ENCODE measurements at places on chromosomes 7 and 10.
A peak's percentile ranks its signal among the peaks of the same experiment; 100 is the strongest.

GRCh38 chr7:46705386-46706255, 784.5 kb upstream of the IGFBP3 start:
- no peak for DNase-seq

DNA sequence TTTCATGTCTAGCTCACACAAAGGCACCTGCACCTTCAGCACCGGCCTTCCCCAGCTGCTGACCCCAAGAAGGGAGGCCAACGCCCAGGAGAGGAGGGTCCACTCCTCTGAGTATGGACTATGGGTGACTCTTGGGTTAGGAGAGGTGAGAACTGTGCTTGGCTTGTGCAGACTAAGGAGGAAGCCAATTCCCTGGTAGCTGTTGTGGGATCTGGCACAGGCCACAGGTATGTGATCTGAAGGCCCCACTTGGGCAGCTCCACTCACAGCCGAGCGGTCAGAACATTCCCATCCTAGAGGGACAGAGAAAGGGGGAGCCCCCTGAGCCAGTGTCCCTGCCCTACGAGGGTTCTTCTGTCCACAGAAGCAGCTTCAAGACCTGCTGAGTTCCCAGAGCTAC, 52.8 kb upstream of the FIGNL1 start:
- DNase-seq: no peak

- no peak for DNase-seq
Measured at GRCh38 chr10:132532749-132533560, 4.6 kb upstream of the INPP5A start.

GRCh38 chr7:92963566-92963965, 127.2 kb upstream of the CDK6 start:
- no peak for DNase-seq

GRCh38 chr7:111239437-111239836, 148.5 kb downstream of the LRRN3 start:
- no peak for DNase-seq

GRCh38 chr7:100793806-100794660, 33.3 kb downstream of the EPHB4 start:
- no peak for DNase-seq

- DNase-seq: no peak
Measured at GRCh38 chr10:64519831-64520230, 998.6 kb downstream of the REEP3 start.

GRCh38 chr7:4277936-4278335, 404.2 kb upstream of the FOXK1 start:
- no peak for DNase-seq

DNA sequence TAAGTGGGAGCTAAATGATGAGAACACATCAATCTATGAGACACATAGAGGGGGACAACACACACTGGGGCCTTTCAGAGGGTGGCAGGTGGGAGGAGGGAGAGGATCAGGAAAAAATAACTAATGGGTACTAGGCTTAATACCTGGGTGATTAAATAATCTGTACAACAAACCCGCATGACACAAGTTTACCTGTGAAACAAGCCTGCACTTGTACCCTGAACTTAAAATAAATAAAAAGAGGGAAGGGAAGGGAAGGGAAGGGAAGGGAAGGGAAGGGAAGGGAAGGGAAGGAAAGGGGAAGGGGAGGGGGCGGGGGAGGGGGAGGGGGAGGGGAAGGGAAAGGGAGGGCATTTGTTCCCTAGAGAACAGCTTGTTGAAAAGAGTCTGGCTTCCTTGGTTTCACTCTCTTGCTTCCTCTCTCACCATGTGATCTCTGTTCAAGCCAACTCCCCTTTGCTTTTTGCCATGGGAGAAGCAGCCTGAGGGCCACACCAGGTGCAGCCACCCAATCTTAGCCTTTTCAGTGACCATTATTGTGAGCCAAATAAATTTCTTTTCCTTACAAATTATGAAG, 57.7 kb downstream of the FAM13C start:
- no peak for DNase-seq

- no peak for DNase-seq
Measured at GRCh38 chr7:20795881-20796280, 9.2 kb upstream of the SP8 start.

DNA sequence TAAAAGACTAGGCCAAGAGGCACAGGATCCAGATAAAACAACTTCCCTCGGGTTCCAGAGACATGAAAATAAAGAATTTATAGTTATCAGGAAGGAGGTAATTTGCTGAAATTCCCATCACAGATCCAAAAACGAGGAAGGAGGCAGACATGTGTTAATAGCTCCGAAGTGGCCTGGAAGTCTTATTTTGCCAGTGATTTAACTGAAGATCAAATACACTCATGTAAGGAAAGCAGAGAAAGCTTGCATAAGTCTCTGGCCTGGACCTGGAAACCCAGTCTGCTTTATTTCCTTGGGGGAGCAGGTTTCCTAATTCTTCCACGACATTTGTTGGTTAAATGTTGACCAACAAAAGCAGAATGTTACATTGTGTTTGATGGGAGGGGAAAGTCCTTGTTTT, 498.7 kb upstream of the C7orf33 start:
- DNase-seq: no peak

- no peak for DNase-seq
Measured at GRCh38 chr10:88234297-88234696, 348.8 kb downstream of the RNLS start.

DNA sequence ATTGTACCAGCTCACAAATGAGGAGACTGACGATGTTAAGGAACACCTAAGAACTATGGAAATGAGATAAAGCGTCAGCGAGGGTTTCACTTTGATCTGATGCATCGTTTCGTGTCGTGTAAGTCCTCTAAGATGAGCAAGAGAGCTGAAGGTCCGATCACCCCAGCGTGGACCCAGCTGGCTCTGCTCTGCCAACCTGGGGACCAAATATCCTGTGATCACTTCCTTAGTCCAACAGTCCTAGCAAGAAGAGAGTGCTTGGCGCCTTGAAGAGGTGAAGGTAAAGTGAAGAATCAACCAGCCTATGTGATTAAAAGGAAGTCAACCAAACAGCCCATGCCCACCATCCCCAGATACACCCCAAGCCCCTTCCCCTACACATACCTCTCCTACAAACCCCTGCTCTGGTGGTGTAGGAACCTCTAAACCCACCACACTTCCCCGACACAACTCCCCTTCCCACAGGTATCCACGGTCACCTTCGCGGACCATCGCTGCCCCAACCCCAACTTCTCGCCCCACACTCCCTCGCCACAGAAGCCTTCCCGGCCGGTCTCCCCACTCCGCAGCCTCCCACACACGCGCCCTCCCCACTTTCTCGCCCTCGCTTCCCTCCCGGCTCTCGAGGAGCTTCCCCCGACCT, 722 bp downstream of the UPF2 start:
- peak; percentile 29 for DNase-seq

- no peak for DNase-seq
Measured at GRCh38 chr10:58280477-58280876, 11.5 kb downstream of the CISD1 start.

DNA sequence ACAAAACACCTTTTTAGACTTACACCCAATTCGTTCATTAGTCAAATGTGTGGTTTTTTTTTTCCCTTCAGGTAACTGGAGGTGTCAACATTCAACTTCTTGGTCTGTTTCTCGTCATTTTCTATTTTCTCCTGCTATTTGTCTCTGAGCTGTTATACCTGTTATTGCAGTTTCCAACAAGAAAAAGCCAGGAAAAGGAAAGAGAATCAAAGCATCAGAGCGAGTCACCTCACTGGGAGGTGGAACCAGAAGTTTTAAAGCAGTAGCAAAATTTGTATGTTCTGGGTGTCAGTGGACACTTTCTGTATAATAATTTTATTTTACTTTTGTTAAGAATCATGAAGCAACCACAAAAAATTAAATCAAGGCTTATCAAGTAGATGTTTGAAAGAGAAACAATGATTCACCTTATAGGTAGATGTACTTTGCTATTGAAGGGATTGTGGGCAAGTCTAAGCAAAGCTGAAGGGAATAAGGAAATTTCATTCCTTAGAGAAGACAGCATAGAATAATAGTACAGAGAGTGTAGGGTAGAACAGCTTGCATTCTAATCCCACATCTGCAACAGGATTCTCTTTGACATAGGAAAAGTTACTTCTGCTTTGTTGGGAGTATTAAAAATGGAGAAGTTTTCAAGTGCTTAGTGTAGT, 675.8 kb downstream of the PCDH15 start:
- no peak for DNase-seq

DNA sequence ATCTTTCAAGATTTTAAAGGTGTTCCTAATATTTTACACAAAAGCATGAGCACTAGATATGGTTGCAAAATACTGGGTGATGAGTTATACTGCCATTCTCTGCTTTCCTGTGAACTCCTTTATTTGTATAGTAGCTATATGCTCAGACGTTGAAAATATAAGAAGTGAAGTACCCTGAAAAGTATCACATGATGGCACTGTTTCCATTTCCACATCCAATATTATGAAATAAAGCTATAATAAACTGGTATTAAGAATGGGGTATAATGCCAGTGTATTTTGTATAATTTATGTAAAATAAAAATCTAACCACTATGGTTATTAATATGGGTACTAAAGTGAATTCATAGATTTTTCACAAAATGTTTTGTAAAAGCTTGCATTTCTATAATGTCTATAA, 79.6 kb upstream of the FOXP2 start:
- DNase-seq: no peak

- DNase-seq: no peak
Measured at GRCh38 chr7:51111241-51111940, 205.2 kb downstream of the COBL start.

- DNase-seq: no peak
Measured at GRCh38 chr7:103501206-103501605, 55.2 kb upstream of the SLC26A5 start.

GRCh38 chr7:91353848-91354247, 89.6 kb downstream of the FZD1 start:
- DNase-seq: no peak

DNA sequence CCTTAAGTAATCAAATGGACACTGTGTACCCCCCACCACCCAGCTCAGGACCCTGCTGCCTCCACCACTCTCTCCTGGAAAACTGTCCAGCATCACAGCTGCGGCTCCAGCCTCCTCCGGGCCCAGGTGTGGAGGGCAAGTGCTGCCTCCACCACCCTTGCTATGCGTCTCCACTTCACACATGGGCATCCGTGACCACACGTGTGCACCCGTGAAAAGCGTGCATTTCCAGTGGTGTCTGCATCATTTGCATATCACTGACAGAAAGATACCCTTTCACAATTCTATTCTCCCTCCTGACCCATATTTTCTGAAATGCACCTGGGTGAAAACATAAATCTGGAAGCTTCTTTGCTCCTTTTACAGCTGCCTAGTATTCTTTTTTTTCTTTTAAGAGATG, 89.7 kb upstream of the PDGFA start:
- DNase-seq: no peak

DNA sequence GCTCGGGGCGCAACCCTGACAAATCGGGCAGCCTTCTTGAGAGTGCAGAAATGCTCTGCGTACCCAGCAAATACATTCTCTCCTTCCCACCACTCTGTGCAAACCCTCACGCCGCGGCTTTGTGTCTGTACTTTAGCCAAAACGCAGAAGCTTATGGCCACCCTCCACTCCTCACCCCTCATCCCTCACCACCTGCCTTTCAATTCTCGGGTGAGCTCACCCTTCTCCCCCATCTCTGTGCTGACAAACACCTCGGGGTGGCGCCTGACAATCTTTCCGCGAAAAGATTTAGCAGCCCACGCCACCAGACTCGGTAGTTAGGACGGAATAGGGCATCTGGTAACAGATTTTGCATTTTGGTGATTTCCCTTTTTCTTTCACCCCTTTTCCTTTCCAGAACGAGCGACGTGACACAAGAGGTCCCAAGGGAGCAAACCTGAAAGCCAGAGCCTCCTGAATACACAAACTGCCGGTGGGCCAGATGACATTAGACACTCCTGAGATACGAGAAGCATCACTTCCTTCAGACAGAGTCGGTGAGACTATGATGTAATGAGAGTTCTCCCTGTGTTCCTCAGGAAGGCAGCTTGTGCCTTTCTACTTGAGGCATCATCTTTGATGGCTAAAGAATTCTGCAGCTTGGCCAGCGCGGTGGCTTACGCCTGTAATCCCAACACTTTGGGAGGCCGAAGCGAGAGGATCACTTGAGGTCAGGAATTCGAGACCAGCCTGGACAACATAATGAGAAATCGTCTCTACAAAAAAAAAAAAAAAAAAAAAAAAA, 671 bp upstream of the ATAD1 start:
- peak; percentile 17 for DNase-seq

DNA sequence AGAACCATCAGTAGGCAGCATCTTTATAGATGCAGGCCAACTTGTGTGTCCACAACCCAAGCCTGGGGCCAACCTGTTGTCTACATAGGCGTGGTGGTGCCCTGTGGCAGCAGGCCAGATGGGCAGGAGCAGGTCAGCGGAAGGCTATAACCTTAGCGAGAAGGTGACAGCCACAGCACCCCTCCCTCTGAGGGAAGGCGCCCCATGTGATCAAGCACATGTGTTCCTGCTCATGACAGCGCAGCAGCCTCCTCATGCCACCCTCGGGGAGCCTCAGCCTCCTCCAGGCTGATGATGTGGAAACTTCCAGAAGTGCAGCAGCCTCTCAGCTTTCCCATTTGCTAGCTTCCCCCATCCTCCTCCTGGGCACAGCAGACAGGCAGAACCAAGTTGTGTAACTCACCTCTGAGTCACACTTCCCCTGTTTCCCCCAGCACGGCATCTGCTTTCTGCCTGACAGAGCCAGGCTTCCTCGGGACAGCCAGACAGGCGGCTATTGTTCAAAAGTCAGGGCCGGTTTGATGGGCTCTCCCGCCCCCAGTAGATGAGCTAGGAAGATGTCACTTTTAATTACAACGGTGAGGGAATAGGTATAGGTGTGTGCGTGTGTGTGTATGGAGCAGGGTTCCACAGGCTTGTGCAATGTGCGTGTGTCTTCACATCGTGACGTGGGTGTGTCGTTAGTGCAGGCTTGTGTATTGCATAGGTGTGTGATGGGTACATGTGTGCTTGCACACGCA, 312.0 kb upstream of the ZMIZ1 start:
- peak; percentile 97 for DNase-seq

- no peak for DNase-seq
Measured at GRCh38 chr10:71177651-71178199, 34.6 kb upstream of the UNC5B start.

DNA sequence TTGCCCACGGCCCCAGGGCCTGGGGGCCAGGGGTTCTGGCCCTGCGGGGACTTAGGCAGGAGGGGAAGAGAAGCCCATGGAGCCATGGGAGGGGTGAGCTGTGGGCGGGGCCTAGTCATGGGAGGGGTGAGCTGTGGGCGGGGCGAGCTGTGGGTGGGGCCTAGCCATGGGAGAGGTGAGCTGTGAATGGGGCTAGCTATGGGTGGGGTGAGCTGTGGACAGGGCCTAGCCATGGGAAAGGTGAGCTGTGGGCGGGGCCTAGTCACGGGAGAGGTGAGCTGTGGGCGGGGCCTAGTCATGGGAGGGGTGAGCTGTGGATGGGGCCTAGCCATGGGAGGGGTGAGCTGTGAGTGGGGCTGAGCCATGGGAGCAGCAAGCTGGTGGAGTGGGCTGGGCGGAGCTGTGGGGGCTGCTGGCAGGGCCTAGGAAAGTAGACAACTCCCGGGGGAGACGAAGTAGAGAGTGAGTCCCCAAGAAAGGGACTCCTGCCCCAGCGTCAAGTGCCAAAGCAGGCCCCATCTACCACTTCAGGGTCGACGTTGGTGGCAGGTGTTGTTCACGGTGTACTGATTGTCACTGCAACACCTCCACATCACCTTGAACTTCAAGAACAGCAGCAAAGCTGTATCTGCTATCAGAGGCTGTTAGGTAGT, 19.2 kb upstream of the TTYH3 start:
- DNase-seq: no peak

- peak; percentile 60 for DNase-seq
Measured at GRCh38 chr10:79241990-79242619, 105.2 kb upstream of the PPIF start.

Measured in MV-4-11 (cell line).